ENCODE measurements at places on chromosomes 6 and 20.
A peak's percentile ranks its signal among the peaks of the same experiment; 100 is the strongest.

DNA sequence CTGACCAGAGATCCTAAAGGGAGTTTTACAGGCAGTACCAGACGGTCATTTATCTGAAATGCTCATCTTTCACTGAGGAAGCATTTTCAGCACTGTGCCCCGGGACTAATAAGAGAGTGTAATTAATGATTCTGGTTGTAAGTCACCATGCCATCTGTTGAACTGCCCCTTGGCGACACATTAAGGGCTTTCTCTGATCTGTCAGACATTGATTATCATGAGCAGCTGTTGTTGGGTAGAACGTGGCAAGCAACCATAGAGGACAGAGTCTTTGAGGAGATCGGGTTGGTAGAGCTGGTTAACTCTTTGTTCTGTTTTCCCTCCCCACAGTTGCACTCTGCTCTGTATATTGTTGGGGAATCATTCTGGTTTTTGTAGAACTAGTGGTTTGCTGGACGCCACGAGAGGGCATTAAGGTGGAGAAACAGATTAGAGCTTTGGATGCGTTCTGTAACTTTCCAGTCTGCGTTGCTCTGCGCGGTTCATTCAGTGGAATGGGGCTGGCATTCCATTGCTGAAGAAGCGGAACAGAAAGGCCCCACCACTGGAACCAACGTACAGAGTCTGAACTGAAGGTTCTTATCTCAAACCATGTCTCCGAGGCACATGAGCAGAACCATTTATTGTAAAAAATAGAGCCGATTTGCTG is 34.3 kb downstream of the RPRD1B start:
- DNase-seq: no peak

- peak; percentile 45 for DNase-seq
Measured at GRCh38 chr6:159595173-159595572, 97.9 kb downstream of the SOD2 start.

DNA sequence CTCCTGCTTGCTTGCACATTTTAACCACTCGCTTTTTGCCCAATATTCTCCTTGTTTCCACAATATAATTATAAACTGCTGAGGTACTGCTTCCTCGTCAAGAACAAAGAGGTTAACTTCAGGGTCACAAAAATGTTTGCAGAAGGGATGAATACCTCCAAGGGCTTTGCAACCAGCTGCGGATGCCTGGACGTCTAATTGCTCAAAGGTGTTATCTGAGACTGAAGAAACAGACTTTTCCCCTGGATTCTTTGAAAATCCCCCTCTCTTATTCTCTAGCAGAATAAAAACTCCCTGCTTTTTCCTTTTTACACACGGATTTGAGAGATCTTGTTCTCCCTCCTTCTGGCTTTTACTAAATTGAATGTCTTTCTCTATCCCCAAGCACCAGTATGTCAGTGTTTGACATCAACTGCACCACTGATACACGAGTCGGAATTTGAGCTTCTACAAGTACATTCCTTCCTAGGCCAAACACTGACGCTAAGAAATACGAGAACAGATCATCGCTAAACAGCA is 336 bp upstream of the SMPDL3A start:
- no peak for DNase-seq

GRCh38 chr6:137808191-137808590 is 58.9 kb upstream of the TNFAIP3 start:
- no peak for DNase-seq

- no peak for DNase-seq
Measured at GRCh38 chr6:169763881-169764280, 12.5 kb downstream of the ERMARD start.

- DNase-seq: no peak
Measured at GRCh38 chr6:69285054-69285453, 511.8 kb downstream of the LMBRD1 start.

DNA sequence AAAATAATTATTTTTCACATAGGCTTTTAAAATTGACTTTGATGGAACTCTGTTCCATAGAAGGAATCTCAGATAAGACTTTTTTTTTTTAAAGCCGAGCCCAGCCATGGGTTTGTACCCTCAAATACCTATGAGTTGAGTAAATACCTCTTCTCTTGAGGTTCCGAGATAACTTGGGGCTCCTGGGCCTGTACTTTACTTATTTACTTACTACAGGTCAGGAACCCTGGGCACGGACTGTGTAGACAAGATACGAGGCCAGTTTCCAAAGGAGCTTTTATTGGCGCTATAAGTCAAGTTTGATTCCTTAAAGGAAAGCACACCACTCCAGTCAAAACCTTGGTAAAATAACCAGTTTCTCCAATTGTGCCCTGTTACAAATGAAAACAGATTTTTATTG is 7.5 kb downstream of the AFG1L start:
- DNase-seq: no peak

DNA sequence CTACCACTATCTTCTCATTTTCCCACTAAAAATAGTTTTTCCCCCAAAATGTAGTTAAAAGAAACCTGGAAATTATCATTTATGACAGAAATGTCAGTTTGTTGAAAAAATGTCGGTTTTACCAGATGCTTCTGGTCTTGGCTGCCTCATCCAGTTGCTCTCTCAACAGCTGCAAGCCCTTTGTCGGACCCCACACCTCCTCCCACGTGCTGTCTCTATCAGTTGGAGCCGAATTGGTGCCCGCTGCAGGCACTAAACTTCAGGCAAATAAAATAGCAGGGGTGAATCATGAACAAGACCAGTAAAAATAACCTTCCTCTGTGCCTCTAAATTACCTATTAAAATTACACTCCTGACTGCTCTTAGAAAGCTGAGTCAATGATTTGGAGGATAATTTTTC is 129.5 kb upstream of the CEP162 start:
- DNase-seq: no peak

Measured in HCT116 (cell line).